ENCODE measurements at places on chromosomes 4 and X.

DNA sequence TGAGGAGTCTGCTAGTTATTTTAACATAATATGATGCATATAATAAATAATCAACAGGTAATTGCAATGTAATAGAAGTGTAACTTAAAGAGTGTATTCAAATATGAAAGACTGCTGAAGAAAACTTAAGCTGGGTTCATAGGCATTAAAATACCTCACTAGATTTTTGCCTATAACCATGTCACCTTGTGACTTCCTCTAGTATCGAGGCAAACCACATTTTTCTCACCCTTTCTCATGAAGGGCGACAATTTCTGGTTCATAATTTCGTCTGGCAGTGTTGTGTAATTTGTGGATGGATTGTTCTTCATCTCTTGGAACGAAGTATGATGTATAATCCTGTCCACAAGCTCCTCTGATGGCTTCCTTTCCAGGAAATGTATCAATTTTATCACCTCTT, 16.0 kb downstream of the SULT1E1 start:
- DNase-seq = no peak

- DNase-seq = no peak
Observed at GRCh38 chrX:75230296-75230695, 43.6 kb upstream of the UPRT start.

DNA sequence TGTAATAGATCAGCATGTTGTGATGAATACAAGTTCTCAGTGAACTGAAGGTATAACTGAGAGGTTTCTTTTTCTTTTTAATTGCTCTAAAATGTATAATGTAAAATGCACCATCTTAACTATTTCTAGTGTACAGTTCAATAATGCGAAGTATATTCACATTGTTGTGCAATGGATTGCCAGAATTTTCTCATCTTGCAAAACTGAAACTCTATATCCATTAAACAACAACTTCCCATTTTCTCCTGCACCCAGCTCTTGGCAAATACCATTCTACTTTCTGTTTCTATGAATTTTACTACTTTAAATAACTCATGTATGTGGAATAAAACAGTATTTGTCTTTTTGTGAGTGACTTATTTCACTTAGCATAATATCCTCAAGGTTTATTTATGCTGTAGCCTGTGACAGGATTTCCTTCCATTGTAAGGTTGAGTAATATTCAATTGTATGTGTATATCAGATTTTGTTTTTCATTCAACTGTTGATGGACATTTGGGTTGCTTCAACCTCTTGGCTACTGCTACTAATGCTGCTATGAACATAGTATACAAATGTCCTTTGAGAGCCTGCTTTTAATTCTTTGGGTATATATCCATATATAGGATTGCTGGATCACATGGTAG, 53.5 kb upstream of the NPFFR2 start:
- no peak for DNase-seq

- peak; percentile 28 for DNase-seq
Observed at GRCh38 chr4:104989371-104989770, 157.3 kb upstream of the TET2 start.

DNA sequence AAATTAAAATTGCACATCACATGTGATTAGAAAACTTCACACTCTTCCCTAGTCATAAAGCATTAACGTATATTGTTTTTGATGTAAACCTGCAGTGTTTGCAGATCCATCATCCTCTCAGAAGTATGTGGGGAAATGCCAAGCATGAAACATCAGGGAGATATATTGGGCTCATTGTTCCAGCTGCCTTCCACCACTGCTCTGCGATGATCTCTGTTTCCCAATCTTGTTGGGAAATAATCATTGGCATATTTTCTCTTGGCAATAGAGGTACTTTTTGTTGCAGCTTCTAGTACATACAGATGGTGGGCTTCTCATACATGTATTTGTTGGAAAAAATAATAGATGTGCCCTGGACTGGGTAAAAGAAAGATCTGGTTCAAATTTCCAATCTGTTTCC, 466.3 kb upstream of the HS3ST1 start:
- no peak for DNase-seq

DNA sequence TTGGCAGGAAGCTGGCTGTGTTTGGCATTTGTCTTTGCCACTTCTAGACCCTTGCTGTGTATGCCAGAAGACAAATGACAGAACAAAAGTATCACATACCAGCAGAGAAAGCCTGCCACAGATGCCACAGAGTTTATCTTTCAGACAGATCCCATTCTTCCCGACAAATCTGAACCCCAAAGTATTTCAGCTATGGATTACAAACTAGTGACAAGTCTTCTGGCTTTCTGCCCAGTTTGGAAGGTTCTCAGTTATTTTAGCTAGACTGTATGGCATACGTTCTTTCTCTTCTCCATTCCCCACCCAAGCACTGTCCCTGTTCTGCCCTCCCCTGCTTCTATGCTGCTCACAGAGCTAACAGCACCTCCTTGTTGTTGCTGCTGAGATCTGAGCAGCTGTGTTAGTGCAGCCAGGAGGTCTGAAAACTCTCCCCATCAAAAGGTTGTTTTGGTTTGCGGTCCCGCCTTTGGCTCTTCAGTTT, 236.7 kb downstream of the FRAS1 start:
- peak; percentile 86 for DNase-seq

GRCh38 chr4:97106161-97106560, 1037.1 kb downstream of the STPG2 start:
- DNase-seq = no peak

DNA sequence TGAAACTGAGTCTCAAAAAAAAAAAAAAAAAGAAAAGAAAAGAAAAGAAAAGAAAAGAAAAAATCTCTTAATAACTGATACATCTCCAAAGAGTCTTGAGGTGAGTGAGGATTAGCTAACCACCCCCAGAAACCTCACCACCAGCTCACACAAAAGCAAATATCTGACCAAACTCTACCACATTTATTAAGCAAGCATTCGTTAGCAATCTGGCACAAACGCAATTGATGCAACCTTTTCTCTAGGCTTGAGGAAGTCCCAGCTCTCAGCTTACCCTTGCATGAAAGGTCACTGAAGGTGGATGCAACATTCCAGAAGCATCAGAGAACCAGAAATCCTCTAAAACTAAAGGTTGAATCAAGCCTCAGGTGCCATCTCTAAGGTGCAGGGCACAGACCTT, 231.9 kb upstream of the BCOR start:
- no peak for DNase-seq

- DNase-seq = no peak
Observed at GRCh38 chr4:65521666-65522065, 148.6 kb downstream of the EPHA5 start.

DNA sequence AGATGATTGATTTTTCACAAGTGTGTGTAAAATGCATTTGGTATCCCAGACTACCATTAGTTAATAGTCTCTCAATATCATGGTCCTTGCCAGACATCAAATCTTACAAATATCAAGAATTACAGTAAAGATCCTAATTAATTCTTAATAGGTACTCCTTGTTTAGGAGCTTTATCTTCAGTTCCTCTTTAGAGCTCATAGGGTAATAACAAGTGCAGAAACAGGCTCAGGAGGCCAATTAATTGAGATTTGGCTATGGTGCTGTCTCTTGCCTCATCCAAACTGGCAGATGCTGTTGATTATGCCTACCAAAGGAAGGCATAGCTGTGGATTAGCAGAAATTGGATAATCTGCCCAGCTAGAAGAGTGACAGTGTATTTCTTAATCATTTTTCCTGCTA, 6.9 kb downstream of the MTMR1 start:
- no peak for DNase-seq

GRCh38 chr4:125828346-125828745, 513.6 kb downstream of the FAT4 start:
- no peak for DNase-seq

- peak; percentile 20 for DNase-seq
Observed at GRCh38 chr4:159871141-159871540, 768.3 kb downstream of the RAPGEF2 start.

GRCh38 chr4:56272003-56272402, 115.3 kb downstream of the AASDH start:
- no peak for DNase-seq

GRCh38 chr4:123631786-123632692, 235.4 kb downstream of the SPRY1 start:
- no peak for DNase-seq

DNA sequence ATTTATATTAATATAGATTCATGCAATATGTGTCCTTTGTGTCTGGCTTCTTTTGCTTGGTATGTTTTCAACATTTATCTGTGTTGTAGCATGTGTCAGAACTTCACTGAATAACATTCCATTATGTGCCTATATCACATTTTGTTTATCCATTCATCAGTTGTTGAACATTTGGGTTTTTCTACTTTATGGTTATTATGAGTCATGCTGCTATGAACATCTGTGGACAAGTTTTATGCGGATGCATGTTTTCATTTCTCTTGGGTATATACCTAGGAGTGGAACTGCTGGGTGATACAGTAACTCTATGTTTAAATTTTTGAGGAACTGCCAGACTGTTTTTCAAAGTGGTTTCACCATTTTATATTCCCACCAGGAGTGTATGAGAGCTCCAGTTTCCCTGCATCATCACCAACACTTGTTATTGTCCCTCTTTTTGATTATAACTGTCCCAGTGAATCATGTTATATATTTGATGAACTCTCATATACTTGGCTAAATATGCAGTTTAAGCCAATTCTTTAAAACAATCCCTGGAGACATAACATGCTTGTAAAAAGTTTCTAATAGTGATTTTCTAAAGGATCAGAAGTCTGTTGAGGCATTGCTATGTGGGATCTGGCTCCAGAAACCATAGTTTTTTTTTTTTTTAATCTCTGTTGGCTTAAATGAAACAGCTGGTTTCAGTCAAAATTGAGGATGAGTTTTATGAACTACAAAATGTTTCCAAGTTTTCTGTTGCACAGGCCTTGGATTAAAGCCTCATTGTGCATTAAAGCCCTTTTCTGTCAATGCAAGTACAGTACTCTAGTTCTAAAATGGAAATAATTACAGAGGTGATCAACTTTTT, 21.6 kb upstream of the REPS2 start:
- no peak for DNase-seq

- DNase-seq = no peak
Observed at GRCh38 chr4:5826437-5827107, 66.3 kb downstream of the CRMP1 start.

DNA sequence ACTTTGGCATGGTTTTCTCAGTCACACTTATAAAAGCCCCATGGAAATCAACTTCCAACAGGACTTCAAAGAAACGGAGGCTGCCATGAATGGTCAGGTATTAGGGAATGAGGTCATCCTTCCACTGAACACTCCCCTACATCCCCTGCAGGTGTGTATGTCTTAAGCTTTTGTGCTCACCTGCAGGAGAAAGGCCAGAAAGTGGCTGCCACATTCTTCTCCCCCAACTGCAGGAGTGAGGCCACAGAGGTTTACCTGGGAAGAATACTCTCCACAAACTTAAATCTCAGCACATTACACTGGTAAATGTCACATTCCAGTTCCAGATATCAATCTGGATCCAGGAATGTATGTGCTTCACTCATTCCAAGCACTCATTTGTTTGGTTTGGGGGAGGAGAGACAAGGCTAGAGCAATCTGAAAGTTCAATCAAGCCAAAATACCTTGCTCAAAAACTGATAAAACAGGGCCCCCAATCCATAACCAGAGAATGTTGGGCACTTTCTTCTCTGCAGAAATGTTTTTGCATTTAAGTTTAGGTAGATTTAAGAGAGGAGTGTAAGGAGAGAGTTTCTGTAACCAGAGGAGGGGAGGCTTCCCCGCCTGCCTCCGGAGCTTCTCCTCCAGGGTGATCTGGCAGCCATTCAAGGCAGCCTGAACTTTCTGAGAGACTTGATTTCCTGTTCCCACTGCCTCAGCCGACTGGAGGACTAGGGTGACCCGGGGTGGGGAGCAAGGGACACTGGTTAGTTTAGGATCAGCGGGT, 15.4 kb downstream of the FAM9C start:
- DNase-seq = peak; percentile 26

Data from astrocyte of the cerebellum (primary cell).